ENCODE measurements at places on chromosomes 11 and 22. TPM values are rescaled to one million over a fixed set of nuclear protein-coding genes. Genes with fewer than 3 reads are reported as not detected.

TPBGL gene
- not detected for total RNA-seq

C1QTNF4 gene
- total RNA-seq, result 0.40 TPM

TNNI2 gene
- not detected for total RNA-seq

FREY1 gene
- 0.99 TPM for total RNA-seq

DDTL gene
- total RNA-seq, result 6.5 TPM

PPP6R3 gene
- total RNA-seq, result 95.9 TPM

DNAL4 gene
- 12.0 TPM for total RNA-seq

CCDC188 gene
- 3.5 TPM for total RNA-seq

CLCF1 gene
- total RNA-seq, result 1.2 TPM

E2F8 gene
- 0.20 TPM for total RNA-seq
